HT1080 (cell line): ENCODE measurements at places on chromosomes 1 and 21. TPM values are rescaled to one million over a fixed set of nuclear protein-coding genes. Genes with fewer than 3 reads are reported as not detected.

GRCh38 chr21:43928222-43929125 is 63.5 kb downstream of the AGPAT3 start:
- DNase-seq, result no peak

GRCh38 chr1:165629848-165630628 is 996 bp upstream of the MGST3 start:
- no peak for DNase-seq

DNA sequence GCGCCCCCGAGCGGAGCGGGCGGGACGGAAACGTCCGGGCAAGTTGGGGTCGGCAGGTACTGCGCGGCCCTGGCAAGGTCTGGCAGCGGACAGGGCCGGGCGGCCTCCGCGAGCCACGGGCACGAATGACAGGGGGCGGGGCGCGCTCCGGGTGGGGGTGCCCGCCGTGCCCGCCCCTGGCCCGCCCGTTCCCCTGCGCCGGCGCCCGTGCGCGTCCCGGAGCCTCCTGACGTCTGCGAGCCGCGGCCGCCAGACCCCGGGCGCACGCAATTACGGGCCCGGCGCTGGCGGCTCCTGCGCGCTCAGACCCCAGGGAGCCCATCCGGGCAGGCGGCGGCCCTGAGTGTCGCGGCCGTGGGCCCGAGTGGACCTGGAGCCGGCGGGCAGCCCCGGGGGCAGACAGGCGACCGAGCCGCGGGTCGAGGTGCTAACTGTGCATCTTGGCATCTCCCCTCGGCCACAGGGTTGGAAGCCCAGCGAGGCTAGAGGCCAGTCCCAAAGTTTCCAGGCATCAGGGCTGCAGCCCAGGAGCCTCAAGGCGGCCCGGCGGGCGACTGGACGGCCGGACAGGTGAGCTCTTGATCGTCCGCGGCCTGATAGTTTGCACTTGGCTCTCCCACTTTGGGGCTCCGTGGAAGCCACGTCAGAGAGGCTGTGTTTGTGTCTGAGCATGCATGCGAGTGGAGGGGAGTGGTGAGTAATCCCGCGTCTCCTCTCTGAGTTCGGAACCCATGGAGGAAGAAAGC is 918 bp downstream of the MIB2 start:
- DNase-seq, result no peak

DNA sequence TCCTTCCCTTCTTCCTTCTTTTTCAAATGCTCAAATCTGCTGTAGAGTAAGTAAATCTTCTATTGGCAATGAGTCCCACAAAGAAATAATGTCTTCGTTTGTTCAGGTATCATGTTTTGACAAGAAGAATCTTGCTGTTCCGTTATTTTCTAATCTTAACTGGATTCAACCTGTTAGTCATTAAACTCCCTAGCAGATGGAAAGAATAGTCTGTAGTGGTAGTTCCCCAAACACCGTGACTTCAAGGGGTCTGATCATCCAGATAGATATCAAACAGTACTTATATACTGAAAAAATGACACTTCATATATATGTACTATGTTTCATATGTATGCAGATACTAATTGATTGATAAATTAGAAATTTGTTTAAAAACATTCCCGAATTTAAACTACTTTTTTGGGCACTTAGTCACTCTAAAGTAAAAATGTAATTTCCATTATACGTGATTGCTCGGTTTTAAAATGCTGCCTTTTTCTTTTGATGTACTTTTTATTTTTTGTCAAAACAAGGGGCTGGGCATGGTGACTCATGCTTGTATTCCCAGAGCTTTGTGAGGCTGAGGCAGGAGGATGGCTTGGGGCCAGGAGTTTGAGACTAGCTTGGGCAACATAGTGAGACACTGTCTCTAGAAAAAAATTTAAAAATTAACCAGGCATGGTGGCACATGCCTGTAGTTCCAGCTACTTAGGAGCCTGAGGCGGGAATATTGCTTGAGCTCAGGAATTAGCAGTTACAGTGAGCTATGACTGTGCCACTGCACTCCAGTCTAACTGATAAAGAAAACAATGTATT is 335.7 kb upstream of the SNX7 start:
- peak; percentile 95 for DNase-seq

- no peak for DNase-seq
These were observed 6.2 kb upstream of the KIF1B start for GRCh38 chr1:10204003-10204642.

GRCh38 chr1:228321895-228322294 is 84.7 kb downstream of the TRIM11 start:
- DNase-seq, result no peak

DNA sequence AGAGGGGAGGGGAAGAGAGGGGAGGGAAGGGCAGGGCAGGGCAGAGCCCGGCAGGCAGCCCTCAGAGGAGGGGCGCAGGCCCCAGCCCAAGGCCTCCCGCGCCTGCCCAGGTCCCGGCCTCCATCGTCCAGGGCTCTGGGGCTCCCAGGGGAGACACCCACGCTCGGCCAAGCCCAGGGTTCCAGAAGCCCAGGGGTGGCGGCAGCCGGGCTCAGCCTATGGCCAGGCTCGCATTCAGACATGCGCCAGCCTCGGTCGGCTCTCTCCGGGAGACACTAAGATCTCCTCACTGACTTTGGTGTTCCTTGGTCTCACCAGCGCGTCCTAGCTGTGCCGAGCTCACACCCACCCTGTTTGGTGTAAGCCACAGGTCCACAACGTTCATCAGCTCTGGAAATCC is 7.1 kb upstream of the ANKRD65 start:
- no peak for DNase-seq

The LCE3D gene
- not detected in 2 replicates for total RNA-seq
